ENCODE measurements at places on chromosomes 11 and 22.

- DNase-seq: peak; percentile 44
These were observed 57.4 kb upstream of the NUP160 start for GRCh38 chr11:47905358-47906059.

- no peak for DNase-seq
These were observed 32.5 kb upstream of the CFAP300 start for GRCh38 chr11:102014756-102015155.

DNA sequence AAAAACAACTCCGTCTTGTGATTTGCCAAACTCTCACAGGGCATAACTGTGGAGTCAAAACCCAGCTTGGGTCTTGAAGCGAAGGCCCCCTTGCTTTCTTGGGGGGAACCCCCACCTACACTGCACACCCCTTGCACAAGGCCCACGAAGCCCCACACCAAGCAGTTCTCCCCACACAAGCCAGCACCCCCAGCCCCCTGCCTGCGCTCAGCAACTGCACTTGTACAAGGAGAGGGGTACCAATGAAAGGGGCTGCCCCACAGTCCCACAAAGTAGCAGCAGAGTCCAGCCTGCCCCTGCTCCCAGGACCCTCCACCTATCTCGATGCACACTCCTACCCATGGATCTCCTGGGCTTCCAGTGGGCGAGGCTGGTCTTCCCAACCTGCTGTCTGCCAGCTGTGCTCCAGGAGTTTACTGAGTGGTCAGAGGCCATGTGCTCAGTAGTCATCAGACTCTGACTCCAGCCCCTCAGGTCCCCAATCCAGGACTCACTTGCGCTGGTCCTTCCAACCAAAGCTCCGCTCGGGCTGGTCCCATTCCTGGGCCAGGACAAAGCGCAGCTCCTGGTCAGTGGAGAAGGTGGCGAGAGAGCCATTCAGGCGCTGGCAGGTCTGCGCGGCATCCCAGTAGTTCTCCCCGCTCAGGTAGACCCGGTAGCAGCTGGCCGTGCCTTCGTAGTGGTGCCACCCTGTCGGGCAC, 57.7 kb downstream of the DGCR2 start:
- no peak for DNase-seq

DNA sequence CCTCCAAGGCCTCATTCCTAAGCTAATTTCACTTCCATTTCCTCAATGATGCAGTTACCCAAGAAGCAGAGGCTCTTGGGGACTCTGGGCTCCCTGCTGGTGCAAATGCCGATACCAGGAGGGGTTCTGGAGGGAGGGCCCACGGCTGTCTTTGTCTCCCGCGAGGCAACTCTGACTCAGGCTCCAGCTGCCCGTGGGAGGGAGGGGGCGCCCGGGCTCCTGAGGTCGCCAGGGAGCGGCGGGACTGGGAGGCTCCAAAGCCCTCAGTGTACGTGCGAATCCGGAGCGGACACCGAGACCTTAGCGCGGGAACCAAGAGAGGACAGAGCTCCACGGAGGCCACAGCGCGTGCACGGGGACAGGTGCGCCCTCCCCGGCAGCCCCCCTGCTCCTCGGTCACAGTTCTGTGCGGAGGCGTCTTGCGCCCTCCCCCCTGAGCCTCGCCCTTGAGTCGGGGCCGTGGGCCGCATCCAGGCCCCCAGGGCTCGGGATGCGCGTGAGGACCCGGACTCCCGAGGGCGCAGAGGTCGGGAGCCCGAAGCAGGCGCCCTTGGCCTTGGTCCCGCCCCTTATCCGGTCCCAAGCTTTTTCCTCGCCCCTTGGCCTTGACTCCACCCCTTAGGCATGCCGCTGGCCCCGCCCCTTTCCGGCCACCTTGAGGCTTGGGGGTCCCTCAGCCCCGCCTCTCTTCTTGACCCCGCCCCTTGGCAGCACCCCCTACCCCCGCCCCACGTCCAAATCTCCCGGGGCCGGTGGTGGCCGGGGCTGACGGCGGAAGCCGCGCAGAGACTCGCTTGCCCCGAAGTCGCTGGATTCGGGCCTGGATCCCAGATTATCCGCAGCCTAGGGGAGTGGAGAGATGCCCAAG, 4.7 kb upstream of the SHISA8 start:
- DNase-seq: peak; percentile 28

DNA sequence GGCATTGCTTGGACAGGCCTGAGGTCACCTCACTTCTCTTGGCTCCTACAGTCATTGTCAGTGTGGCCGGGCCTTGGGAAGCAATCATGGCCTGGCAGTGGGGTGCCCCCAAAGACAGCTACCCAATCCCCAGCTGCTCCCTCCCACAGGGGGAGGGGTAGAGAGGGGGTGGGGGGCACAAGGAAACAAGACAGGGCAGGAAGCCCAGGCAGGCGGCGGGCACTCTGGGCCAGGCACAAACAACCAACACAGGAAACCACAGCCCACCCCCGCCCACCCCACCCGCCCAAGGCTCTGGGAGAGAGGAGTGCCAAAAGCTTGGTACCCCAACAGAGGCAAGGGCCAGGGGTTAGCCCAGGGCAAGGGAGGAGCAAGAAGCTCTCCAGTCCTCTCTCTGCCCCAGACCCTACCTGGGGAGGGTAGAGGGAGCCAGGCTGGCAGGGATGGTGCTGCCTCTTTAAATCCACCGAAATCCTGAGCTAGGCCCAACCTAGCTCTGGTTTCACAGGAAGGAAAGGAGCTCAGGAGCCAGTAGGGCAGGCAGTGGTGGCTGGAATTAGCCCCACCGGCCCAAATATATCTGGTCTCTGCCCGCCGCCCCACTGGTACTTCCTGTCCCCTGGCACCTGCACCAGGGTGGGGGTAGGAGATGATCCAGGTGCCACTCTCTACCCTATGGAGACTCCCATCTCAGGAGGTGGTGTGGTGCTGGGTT, 12.2 kb downstream of the BCL9L start:
- DNase-seq: no peak

- DNase-seq: peak; percentile 79
These were observed 37.5 kb upstream of the LYVE1 start for GRCh38 chr11:10605941-10606381.
